ENCODE measurements at places on chromosomes 4 and X. TPM values are rescaled to one million over a fixed set of nuclear protein-coding genes. Genes with fewer than 3 reads are reported as not detected.

DNA sequence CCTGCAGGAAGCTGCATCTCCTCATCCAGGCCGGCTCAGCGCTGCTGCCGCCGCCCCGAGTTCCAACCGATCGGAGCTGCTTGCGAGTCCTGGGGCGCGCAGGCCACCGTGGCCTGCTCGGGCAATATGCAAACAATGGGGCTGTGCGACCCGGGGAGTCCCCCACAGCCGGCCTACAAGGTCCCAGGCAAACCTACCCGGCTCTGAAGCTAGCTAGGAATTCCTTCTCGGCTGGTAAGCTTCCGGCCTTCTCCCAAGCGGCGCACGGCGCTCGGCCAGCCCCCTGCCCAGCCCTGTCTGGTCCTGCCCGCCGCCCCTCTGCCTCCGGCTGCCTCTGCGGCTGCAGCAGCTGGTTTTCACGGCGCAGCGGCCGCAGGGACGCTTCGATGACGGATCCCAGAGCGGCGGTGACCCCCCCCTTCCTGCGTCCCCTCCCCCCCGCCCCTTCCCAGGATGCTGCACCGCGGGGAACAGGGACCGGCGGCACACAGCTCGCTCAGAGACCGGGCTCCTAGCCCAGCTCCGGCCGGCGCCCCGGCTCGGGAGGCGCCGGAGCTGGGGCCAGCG, 59.4 kb downstream of the TSC22D3 start:
- DNase-seq, result no peak

DNA sequence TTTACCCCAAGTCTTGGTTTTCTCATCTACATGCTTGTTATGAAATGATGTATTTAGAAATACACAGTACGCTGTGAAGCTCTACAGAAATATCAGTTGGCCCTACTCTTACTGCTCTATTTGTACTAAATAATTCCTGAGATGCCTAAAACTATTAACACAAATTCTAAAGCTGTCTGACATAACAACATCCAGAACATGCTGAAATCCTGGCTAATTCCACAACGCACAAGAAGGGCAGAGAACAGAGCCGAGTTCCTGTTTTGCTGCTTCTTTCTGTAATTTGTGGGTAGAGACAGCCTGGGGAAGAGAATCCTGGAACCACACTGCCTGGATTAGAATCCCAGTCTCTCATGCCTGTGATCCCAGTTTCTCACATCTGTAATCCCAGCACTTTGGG, 59.0 kb downstream of the ZNF827 start:
- peak; percentile 86 for DNase-seq

- DNase-seq, result peak; percentile 16
Measured at GRCh38 chr4:142846729-142847596, 862 bp upstream of the INPP4B start.

DNA sequence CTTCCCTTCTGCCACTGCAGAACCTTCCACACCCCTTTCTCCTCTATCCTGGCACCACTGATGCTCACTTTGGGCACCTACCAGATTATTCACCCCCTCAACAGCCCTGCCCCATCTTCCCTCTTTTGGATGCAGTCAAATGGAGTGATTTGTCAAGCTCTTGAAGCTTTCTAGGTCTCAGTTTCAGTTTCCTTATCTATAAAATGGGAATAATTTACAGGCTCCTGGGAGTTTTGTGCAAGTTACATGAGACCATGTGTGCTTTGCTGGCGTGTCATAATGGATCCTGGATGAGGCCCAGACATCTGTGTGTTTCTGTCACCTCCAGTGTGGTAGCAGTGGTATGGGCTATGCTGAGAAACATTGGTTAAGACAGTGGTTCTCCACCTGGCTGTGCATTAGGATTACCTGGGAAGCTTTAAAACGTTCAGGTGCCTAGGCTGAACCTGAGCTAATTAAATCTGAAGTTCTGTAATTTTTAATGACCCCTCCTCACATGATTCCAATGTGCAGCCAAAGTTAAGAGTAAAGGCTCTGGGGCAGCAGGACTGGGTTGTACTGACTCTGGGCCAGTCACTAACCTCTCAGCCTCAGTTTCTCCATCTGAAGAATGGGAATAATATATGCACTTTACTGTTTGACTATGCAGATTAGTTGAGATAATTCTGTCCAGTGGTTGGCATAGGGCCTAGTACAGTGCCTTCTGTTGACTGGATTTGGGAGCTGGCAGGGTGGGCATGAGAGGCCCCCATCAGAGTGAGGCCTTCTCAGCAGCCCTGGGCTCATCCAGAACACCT, 6.8 kb upstream of the MGST2 start:
- DNase-seq, result no peak

GRCh38 chr4:8353158-8353669, 83.7 kb downstream of the HTRA3 start:
- DNase-seq, result no peak

DNA sequence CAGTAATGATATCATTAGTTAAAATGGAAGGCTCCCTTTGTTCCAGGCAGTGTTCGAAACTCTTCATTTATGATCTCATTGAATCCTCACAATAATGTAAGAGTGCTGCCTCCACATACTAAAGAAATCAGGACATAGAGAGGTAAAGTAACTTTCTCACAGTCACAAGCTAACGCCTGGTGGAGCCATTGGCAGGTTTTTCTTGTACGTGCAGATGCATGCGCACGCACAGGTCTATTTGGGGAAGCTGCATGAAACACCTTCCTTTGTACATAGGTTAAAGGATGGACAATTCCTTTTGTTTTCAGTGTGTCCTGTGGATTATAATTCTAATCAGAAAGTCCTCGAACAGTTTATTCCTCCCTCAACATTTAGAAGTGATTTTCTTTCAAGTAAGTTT, 176.2 kb downstream of the RAPGEF2 start:
- DNase-seq, result no peak

- no peak for DNase-seq
Measured at GRCh38 chrX:107482046-107482445, 32.6 kb downstream of the FRMPD3 start.

GRCh38 chrX:127259742-127260141, 440.2 kb downstream of the PRR32 start:
- DNase-seq, result no peak

GRCh38 chr4:21763855-21764254, 184.7 kb downstream of the KCNIP4 start:
- no peak for DNase-seq

DNA sequence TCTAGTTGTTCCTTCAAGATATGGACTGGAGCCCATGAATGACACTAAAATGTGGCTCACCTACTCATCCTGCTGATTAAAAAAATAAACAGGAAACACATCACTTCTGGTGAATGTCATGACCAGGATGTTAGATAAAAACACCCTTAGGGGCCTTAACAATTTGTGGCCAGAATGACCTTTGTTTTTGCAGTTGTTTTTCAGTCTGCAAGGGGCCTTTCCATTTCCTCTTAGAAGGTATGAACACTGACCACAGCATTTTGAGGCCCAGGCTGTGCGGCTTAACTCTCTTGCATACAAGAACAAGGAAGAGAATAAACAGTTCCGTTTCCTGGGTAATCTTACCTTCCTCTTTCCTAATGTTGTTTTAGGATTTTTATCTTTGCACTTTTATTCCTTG, 113.2 kb downstream of the IL1RAPL2 start:
- DNase-seq, result no peak

DNA sequence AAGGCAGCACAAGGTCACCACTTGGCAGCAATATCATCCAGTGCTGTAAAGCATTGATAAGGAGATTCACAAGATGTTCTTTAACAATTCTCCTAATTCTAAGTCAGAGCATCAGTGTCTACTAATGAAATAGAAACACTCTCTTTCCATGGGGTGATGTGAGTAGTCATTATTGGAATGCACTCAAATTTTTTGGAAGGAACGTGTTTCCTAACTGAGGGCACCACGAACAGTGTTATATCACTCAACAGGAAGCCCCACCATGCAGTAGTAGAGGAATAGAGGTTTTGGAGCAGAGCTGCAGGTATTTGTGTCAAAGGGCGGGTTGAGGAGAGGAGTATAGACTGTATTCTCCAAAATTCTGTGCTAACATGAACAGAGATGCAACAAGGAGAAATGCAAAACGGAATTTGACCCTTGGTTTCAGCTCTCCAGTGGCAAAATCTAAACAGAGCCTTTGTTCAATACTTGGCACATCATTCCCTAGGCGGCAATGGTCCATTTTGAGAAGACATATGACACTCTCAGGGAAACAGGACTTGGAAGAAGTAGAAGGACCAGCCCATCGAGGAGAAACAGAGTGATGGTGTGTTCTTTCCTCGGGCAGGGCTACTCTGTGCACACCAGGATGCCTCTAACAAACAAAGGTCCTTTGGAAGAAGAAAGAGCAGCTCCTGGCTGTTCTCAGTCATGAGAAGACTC, 98.9 kb downstream of the CPEB2 start:
- DNase-seq, result no peak

DNA sequence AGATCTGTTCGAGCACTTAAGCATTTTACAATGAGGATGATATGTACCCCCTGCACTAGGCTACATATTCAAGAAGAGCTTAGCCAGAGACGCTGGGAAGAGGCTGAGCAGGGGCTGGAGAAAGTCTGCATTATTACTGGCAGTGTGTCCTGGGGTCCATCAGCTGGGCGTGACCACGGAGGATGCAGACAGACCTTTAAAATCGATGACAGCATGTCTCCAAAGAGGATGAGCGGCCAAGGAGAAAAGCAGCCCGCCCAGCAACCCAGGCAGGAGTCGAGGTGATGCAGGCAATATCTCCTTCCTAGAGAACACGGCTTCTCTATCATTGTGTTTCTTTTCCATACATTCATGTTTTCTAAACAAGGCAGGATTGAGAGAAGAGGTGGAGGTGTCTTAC, 300.7 kb downstream of the USP46 start:
- DNase-seq, result no peak

GRCh38 chr4:112119353-112119783, 25.9 kb upstream of the FAM241A start:
- no peak for DNase-seq

DNA sequence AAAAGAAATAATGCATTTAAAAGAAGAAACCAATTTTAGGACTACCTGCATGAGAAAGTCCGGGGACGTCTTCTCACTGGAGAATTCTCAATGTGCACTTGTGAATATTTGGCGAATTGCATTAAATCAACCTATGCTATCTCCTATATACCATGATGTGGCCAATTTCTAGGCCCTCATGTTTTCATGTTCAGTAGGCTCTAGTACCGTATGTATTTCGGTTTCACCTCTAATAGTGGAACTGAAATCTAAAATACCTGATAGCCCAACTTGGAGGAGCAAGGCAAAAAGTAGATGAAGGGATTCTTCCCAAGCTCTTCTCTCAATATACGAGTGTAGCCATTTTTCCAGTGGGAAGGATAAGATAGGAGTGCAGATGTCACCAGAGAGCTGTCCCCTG, 11.4 kb upstream of the FGF2 start:
- no peak for DNase-seq

USP17L28 gene
- total RNA-seq, result not detected

ADGRG4 gene
- total RNA-seq, result not detected

SPATA18 gene
- total RNA-seq, result 18.1 TPM

AWAT2 gene
- not detected for total RNA-seq

TMEM31 gene
- 0.32 TPM for total RNA-seq

GNL3L gene
- total RNA-seq, result 49.2 TPM

SYTL4 gene
- total RNA-seq, result 32.9 TPM

Data from fibroblast of villous mesenchyme (primary cell).